ENCODE measurements at places on chromosomes 7 and 10. TPM values are rescaled to one million over a fixed set of nuclear protein-coding genes. Genes with fewer than 3 reads are reported as not detected.

- DNase-seq = no peak
Measured at GRCh38 chr10:32408690-32409089, 37.2 kb upstream of the CCDC7 start.

ELN gene
- total RNA-seq = not detected

GRCh38 chr10:132187430-132188138 lies 836 bp downstream of the DPYSL4 start:
- no peak for DNase-seq

DNA sequence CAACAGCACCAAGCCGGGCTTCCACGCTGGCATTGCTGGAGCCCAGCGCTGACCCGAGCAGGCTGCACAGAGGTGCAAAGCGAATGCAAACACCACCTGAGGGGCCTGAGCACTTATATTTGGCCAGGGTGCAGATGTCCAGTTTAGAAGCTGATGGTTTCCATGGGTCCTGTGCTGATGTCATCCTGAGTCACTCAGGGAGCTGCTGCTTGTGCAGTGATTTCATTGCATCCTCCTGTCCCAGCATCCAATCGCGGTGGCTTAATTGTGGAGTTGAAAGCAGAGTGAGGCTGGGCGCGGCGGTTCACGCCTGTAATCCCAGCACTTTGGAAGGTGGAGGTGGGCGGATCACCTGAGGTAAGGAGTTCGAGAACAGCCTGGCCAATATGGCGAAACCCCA lies 410.2 kb upstream of the KLF6 start:
- DNase-seq = no peak

- DNase-seq = peak; percentile 31
Measured at GRCh38 chr7:106041140-106041717, 70.9 kb downstream of the SYPL1 start.

- DNase-seq = peak; percentile 46
Measured at GRCh38 chr10:12782537-12782936, 219.0 kb downstream of the CCDC3 start.

GRCh38 chr7:70940597-70940996 lies 191.3 kb upstream of the GALNT17 start:
- no peak for DNase-seq

GRCh38 chr10:25226775-25227682 lies 52.2 kb downstream of the GPR158 start:
- peak; percentile 5 for DNase-seq

GRCh38 chr10:89888321-89889070 lies 187.1 kb downstream of the KIF20B start:
- no peak for DNase-seq

DNA sequence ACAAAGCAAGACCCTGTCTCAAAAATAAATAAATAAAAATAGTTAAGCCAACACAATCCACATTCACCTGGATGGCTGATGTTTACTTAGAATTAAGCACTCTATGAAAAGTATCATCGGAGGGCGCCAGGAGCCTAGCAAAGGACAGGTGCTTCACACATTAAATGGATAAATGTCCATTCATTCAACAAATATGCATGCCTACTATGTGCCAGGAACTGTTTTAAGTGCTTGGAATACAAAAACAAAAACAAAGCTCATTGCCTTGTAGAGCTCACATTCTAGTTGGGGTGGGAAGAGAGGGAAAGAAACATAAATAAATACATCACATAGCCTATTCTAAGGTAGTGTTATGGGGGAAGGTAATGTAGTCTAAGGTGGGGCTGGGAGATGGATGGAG lies 4.1 kb downstream of the BAIAP2L1 start:
- no peak for DNase-seq

DMBT1 gene
- not detected for total RNA-seq

DNA sequence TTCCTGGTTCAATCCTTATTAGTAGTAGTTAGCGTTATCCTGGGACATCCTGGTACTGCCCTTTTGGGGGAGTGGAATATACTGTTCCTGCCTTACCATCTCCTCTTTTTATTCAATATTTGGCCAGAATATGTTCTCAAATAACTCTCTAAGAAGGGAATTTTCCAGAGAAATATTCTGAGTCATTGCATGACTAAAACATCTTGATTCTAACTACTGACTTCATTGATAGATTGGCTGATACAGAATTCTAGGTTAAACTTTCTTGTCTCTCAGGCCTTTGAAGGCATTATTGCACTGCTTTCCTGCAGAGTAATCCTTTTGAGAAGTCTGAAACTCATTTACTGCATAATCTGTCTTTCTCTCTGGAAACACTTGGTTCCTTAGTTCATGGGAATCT lies 275.5 kb upstream of the DGKB start:
- no peak for DNase-seq

- no peak for DNase-seq
Measured at GRCh38 chr10:21398563-21399231, 126.8 kb downstream of the SKIDA1 start.

ARID5B gene
- 113 TPM for total RNA-seq

- DNase-seq = no peak
Measured at GRCh38 chr7:151592868-151593486, 73.3 kb upstream of the RHEB start.

TMEM229A gene
- total RNA-seq = not detected

HPSE2 gene
- total RNA-seq = not detected

DNA sequence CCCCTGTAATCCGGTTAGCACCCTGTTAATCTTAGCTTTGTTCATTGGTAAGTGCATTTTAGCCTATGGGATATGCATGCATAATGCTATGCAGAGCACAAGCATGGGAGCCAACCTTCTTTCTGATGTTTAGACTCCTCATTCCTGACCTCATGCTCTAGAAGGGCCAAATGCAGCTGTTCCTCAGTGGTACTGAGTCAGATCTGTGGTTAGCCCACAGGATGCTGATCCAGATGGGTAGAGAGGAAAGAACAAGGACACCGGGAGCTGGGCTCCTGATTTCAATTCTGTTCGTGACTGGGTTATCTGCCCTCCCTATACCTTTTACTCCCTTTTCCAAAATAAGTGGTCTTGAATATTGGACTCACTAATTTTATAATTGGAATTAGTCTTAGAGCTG lies 31.7 kb upstream of the C10orf90 start:
- DNase-seq = no peak

GRCh38 chr7:125966278-125967048 lies 1036.8 kb upstream of the POT1 start:
- DNase-seq = no peak

SLC29A3 gene
- total RNA-seq = 5.3 TPM

NEUROG3 gene
- total RNA-seq = 0.39 TPM

DNA sequence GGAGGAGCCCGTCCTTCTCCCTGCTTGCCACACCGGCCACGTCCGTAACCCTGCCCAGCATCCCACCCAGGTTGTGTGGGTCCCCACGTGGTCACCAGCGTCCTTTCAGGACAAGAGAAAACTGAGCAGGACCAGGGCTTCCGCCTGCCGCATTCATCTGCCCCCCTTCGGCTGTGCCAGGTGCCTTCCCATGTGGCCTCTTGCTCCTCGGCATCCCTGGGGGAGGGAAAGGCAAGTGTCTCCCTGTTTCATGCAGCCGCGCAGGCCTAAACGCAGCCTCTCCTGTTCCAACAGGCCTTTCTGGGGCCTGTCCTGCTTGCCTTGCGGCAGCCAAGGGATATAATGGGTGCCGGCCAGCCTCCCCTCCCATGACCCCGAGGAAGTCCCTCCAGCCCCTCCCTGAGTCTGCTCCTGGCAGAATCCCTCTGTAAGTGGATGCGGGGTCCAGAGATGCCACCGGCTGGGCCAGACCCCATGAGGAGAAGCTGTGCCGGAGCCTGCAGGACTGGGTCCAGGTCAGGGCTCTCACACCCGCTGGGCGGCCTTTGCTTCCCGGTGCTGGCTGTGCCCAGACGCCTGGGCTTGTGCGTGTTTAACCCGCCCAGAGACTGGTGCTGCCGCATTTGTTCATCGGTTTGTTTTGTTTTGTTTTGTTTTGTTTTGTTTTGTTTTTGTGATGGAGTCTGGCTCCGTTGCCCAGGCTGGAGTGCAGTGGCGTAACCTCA lies 23.1 kb downstream of the SHH start:
- DNase-seq = no peak

- DNase-seq = no peak
Measured at GRCh38 chr7:92798517-92799249, 37.7 kb downstream of the CDK6 start.

GRCh38 chr7:27784399-27785053 lies 44.6 kb downstream of the TAX1BP1 start:
- DNase-seq = peak; percentile 10

DNA sequence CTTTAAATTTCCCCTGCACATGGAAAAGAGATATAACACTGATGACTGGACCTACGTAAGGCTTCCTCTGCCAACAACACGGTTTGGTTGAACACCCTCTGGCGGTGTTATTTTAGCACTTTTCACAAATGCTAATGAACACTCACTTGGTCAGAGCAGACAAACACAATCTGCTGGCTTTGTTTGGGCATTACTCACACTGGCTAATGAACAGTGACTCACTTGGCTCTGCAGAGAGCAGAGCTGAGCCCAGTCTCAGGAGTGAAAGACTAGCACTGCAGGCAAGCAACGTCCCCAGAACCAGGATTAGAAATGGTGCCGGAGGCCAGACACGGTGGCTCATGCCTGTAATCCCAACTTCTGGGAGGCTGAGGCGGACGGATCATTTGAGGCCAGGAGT lies 430.8 kb downstream of the PLXNA4 start:
- no peak for DNase-seq

EMX2 gene
- not detected for total RNA-seq

DNA sequence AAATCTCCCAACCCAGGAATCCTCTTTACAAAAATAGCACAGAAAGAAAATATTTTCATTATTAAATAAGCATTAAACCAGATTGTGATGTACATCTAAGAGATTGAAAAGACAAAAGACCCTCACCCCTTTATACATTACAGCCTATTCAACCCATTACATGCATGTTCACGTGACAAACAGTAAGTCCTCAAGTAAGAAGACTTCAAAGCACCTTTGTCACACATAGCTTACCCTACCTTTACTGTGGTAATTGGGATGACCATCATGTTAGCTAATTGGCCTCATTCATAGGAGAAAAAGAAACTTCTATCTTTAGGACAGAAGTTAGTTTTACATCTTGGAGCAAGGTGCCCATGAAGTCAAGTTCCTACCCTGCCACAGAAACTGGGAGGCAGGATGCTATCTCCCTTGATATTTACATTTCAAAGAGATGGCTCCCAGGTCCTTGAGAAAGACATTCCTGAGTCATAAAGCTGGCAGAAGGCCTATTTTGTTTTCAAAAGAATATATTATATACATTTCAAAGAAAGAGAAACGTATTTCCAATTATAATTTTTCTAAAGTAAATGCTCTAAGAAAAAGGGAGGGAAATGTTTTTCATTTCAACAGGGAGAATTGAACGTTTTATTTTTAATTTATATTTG lies 48.1 kb downstream of the GNAI1 start:
- DNase-seq = no peak

GNGT1 gene
- total RNA-seq = not detected

DNA sequence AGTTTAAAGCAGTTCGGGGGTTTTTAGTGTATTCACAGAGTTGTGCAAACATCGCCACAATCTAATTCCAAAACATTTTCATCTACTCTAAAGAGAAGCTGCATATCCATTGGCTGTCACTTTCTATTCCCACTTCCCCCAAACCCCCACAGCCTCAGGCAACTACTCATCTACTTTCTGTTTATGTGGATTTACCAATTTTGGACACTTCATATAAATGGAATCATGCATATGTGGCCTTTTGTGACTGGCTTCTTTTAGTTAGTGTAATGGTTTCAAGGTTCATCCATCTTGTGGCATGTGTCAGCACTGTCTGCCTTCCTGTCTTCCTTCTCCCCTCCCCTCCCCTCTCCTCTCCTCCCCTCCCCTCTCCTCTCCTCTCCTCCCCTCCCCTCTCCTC lies 78.5 kb upstream of the FZD1 start:
- no peak for DNase-seq

- no peak for DNase-seq
Measured at GRCh38 chr7:27928001-27928400, 188.0 kb downstream of the TAX1BP1 start.

- DNase-seq = no peak
Measured at GRCh38 chr10:112956631-112957350, 6.7 kb downstream of the TCF7L2 start.

- no peak for DNase-seq
Measured at GRCh38 chr10:98920807-98921206, 314.8 kb downstream of the HPSE2 start.

All from activated T-cell treated with anti-CD3 and anti-CD28 coated beads, Interleukin-2, amount 50 U/mL, for 72 hours (primary cell).